Right lobe of liver (tissue), 6 donors: ENCODE measurements at places on chromosomes 5 and 9.

DNA sequence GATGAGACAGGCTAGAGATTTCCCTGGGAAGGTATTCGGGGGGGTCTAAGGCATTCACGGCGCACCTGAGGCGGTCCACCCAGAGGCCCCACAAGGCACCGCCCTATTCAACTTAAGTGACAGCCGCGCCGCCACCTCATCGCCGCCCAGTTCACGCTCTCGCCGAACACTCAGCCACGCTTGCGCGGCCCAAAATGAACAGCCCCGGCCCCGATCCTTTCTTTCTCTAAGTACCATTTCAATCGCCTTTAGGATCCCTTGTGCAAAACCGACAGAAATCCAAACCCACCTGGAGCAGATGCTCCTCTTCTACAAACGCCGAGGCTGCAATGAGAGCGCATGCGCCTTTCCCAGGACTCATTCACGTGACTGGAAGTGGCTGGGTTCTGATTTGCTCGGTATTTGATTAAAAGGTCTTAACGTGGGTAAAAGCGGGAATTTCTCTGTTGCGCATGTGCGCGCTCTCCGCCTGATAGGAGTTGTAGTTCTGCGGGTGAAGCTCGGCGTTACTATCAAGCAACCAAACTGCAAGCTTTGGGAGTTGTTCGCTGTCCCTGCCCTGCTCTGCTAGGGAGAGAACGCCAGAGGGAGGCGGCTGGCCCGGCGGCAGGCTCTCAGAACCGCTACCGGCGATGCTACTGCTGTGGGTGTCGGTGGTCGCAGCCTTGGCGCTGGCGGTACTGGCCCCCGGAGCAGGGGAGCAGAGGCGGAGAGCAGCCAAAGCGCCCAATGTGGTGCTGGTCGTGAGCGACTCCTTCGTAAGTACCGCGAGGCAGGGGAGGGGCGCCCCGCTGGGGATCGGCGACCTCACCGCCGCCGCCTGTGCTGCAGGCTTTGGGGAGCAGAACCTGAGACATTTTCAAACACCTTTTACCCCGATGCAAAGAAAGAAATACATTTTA lies at the start of the genes ARSK and SKIC3:
Gene ARSK, plus strand, starts transcription at position 455 of the 902 bp plus-strand sequence. Its CDS starts 178 bp downstream, at position 633.
Gene SKIC3, minus strand, starts transcription at position 331 of the 902 bp plus-strand sequence. CDS start 7,827 bp downstream, outside the sequence.
- peak; percentile 96 for DNase-seq

- DNase-seq = no peak
These were observed 11.3 kb downstream of the MYMK start for GRCh38 chr9:133513214-133514100.

GRCh38 chr5:107389130-107389774 lies 281.5 kb downstream of the EFNA5 start:
- no peak for DNase-seq

GRCh38 chr9:113545068-113545467 lies 81.5 kb downstream of the RGS3 start:
- peak; percentile 86 for DNase-seq

- no peak for DNase-seq
These were observed 14.3 kb upstream of the SH3RF2 start for GRCh38 chr5:145922059-145922458.

DNA sequence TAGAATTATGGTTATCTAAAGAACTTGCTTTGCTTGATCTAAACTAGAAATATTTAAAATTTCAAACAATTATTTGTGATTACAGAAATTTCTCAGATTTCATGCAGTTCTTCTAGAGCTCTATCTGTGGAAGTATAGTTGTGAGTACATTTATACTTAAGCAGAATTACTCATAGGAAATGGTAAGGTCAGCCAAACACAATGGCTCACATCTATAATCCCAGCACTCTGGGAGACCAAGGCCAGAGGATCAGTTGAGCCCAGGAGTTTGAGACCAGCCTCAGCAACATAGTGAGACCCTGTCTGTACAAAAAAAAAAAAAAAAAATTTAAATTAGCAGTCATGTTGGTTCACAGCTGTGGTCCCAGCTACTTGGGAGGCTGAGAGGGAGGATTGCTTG lies 71.0 kb downstream of the INVS start:
- DNase-seq = no peak

- no peak for DNase-seq
These were observed 34.3 kb downstream of the MTMR12 start for GRCh38 chr5:32278406-32278805.

DNA sequence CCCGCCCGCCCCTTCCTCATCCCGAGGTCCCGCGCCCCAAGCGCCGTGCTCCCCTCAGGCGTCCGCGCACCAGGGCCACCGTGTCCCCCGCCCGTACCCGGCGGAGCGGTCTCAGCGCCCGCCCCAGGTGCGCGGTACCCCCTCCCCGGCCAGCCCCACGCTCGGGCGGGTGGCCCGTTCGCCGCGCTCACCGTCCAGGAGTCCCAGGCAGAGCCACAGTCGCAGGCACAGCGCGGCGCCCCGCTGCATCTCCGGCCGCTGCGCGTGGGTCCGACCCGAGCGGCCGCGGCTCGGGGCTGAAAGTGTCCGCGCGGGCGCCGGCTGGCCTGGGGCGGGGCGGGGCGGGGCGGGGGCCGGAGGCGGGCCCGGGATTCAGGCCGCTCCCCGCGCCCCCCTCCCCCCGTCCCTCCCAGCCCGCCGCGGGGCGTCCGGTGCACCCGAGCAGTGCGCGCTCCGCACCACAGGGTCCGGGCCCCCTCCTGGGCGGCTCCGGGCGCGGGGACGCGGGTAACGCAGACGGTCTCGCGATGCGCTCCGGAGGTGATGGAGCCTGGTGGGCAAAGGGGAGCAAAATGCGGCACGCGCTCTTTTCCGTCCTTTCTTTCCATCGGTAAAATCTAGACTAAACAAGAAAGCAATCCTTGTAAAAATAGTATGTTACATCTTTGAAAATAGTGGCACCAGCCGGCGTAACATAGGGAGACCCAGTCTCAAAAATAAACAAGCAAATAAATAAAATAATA lies at the start of gene FLT4:
Gene FLT4, minus strand, starts transcription at position 304 of the 743 bp plus-strand sequence. Its CDS starts 55 bp downstream, at position 249.
- DNase-seq = peak; percentile 40

- DNase-seq = peak; percentile 35
These were observed 1.4 kb downstream of the PRR16 start for GRCh38 chr5:120465436-120465961.

DNA sequence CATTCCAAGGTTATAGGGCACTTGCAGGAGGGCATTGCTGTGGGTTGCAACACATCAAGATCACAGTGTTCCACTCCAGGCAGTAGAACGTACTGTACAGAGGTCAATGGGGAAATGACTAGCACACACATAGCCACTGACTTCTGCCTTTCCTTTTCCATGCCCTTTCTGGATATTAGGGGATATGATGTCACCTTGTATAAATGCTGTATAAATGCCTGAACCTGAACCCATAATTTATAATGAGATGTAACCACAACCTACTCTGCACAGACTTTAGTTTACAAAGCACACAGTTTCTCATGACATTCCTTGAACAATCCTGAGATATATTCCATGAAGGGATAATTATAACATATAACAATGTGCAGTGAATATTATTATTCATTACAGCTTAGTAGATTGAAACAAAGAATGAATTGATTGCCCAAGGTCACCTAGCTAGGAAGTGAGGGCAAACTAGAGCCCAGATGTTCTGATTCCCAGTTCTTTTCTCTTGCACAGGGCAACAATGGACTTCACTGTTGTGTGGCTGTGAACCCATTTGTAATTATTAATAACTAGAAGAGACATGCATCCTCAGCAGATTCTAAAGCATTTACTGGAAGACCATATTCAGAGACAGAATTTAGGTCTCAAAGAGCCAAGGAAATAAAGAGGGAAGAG lies 5.6 kb upstream of the ABLIM3 start:
- DNase-seq = no peak

- no peak for DNase-seq
These were observed 87.4 kb downstream of the PAX5 start for GRCh38 chr9:36946653-36947052.

DNA sequence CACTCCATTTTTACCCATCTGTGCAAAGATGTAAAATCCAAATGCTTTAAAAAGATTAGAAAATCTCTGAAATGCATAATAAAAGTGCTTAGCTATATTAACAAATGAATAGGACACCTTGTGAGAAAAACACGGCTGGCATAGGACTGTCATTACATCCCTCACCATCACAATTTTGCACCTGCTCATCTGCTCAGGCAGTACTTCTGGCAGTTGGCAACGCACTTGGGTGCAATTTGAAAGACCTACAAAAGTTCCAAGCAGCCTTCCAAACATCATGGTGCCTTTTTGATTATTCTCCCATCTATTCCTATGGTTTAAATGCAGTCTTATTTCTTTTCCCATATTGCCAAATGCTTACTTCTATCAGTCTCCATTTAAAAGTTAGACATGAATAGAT lies 501.8 kb downstream of the ENC1 start:
- no peak for DNase-seq

GRCh38 chr9:106962615-106963363 lies 99.8 kb downstream of the ZNF462 start:
- DNase-seq = no peak

GRCh38 chr9:91555132-91555531 lies 131.5 kb upstream of the NFIL3 start:
- no peak for DNase-seq

- no peak for DNase-seq
These were observed 104.0 kb downstream of the ERCC6L2 start for GRCh38 chr9:95979446-95979845.

DNA sequence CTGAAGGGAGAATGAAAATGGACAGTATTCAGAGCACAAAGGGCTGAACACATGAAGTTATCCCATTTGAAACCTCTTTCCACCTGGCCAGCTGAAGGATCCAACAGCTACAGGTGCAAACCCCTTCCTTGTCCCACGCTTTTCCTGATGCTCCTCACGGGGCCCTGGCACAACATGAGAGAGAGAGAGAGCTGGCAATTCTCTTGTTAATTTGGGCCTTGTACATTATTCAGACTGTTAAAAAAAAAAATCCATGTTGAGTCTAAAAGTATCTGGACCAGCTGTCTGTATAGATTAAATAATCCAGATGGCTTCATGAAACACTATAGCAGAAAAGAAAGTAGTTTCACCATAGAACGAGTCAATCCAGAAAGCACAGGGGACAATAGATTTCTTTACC lies 74.1 kb downstream of the HMHB1 start:
- DNase-seq = no peak

DNA sequence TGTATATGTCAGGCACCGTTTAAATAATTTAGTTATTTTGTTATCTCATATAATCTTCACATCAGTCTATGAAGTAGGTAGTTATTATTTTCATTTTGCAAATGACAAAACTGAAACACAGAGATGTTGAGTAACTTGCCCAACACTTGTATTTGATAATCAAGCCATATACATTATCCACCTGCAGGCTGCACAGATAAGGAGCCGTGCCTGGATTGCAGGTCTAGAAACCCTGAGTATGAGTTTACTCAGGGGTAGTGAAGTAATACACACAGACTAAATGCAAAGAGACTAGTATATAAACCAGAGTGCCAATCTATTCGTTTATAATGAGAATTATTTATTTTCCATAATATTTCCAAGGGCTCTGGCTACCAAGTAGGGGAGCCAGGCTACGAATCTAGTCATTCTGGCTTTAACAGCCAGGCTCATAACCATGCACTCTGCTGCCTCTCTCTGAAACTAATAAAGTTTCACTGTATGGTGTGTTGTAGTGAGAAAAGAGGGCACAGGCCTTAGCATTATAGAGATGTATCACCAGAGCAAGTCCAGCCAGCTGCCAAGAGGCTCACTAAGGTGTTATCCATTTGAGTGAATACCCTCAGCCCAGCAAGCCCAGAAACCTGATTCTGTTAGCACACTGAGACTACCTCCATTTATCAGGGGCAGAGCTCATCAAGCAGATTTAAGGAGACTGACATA lies 4.5 kb downstream of the HEMGN start:
- no peak for DNase-seq

GRCh38 chr9:99055384-99055783 lies 49.5 kb upstream of the TGFBR1 start:
- no peak for DNase-seq

- no peak for DNase-seq
These were observed 7.4 kb upstream of the ADAM19 start for GRCh38 chr5:157582731-157583620.

GRCh38 chr9:28120626-28121025 lies 547.3 kb upstream of the C9orf72 start:
- DNase-seq = no peak

GRCh38 chr9:27726244-27727081 lies 153.2 kb upstream of the C9orf72 start:
- DNase-seq = no peak

GRCh38 chr5:177362610-177363507 lies 5.1 kb downstream of the RGS14 start:
- DNase-seq = peak; percentile 86

DNA sequence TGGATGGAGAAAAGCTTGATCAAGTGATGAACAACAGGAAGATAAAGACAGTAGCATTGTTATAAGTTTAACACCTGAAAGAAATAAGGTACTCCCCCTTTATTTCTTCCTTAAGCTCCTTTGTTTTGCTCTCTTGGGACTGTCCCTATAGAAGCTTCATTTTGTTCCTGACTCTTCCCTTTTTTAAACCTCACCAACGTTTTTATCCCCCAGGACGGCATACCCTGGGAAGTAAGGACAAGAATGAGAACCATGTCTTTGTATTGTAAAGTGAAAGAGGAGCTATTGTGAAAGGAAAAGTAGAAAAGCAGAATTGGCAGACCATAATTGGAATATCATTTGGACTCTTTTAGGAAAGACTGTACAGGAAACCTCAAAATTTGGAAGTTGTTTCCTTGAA lies 1368.6 kb upstream of the C9orf72 start:
- DNase-seq = no peak

DNA sequence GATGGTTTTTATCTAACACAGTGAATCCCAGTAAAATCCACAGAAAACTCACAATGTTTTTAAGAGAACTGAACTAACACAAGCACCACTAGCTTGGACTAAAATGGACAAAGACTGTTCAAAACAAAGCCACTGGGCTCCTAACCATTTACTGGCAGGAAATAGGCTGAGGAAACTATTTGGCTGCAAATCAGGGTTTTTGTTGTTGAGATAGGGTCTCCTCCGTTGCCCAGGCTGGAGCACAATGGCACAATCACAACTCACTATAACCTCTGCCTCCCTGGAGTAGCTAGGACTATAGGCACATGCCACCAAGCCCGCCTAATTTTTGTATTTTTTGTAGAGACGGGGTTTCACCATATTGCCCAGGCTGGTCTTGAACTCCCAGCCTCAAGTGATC lies 99.7 kb downstream of the THBS4 start:
- no peak for DNase-seq

DNA sequence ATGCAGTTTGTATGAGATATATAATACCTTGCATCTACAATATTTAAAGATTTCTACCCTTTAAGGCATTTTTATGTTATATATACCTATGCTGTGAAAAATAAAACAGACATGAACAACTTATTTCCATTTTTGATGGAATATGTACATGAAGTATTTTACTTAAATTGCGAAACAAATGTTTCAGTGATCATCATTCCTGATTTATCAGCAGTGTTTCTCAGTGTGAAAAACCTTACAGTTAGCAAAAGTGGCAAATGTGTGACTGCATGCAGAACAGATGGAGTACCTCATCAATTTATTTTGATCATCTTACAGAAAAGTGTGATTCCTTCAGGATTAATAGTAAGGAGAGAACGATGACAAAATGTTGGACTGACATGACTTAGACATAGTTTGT lies 43.1 kb downstream of the PRR16 start:
- no peak for DNase-seq

- no peak for DNase-seq
These were observed 18.3 kb upstream of the HSDL2 start for GRCh38 chr9:112361601-112362000.
